ENCODE measurements at places on chromosomes 16 and 17.

GRCh38 chr17:80799538-80800480 is 191.8 kb upstream of the CHMP6 start:
- DNase-seq: no peak

DNA sequence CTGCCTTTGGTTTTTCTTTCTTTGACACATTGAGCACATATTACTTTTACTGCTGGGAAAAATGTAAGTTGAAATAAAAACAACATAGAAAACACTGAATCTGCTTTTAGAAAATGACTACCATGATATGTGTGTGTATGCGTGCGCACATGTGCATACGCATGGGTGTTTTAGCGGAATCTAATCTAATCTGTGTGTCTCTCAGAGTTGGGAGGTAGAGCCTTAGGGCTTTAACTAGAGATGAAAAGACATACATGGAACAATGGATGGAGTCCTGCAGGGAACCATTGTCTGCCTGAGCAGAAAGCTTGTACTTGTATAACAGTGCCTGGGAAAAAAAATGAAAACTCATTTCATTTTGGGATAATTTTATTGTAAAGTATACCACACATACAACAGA is 12.4 kb downstream of the SLFN5 start:
- no peak for DNase-seq

- DNase-seq: no peak
Observed at GRCh38 chr17:76086384-76086783, 7.4 kb downstream of the ZACN start.

DNA sequence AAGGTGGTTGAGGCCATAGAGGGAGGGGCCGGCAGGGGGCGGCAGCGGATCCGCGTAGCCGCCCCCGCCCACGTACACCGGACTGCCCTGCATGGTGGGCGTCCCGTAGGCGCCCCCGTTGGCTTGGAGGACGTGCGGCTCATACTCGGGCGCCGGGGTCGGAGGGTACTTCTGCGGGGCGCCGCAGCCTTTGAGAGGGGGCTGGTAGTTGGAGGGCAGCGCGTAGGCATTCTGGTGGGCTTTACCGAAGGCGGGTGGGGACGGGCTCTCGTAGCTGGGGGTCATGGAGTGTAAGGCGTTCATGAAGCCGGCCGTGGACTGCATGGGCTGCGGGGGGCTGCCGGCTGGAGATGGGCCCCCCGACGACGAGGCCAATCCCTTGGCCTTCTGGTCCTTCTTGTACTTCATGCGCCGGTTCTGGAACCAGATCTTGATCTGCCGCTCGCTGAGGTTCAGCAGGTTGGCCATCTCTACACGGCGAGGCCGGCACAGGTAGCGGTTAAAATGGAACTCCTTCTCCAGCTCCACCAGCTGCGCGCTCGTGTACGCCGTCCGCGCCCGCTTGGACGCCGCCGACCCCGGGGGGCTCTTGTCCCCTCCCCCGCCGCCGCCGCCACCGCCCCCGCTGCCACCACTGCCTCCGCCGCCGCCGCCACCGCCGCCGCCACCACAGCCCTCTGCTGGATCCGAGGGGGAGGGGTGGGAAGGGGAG is 5.7 kb upstream of the HOXB2 start:
- no peak for DNase-seq

- no peak for DNase-seq
Observed at GRCh38 chr17:66357037-66357436, 54.6 kb downstream of the PRKCA start.

GRCh38 chr16:13503960-13504635 is 415.9 kb upstream of the ERCC4 start:
- DNase-seq: no peak

GRCh38 chr17:72119873-72120641 is 763 bp upstream of the SOX9 start:
- DNase-seq: no peak

DNA sequence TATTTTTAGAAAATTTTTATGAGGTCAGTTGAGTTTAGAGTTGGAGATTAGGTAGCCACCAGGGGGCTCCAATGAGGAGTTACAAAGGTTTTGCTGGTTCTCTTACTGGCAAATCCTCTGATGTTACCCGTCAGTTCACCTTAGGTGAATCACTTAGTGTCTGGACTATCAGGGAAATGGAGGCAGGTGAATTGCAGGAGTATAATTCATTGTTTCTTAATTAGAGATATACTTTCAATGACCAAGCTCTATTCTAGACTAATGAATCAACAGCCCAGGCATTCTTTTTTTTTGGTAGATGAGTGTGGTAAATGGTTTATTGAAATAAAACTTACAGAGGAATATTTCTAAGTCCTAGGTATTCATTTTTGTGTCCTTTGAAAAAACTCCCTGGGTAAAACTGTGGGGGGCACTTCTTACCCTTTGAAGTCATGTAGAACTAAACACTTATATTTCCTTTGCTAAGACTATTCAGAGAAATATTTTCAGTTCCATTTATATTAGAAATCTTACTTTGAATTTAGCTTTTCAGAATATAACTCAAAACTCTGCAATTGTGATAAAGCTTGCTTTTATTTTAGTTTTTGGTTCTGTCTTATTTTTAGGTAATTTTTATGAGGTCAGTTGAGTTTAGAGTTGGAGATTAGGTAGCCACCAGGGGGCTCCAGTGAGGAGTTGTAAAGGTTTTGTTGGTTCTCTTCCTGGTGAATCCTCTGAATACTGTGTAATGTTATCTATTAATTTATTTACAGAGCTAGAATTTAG is 17.7 kb downstream of the PSMD11 start:
- peak; percentile 21 for DNase-seq

- DNase-seq: no peak
Observed at GRCh38 chr16:26026709-26027450, 335.1 kb downstream of the HS3ST4 start.

- no peak for DNase-seq
Observed at GRCh38 chr16:7744546-7745264, 412.1 kb downstream of the RBFOX1 start.

DNA sequence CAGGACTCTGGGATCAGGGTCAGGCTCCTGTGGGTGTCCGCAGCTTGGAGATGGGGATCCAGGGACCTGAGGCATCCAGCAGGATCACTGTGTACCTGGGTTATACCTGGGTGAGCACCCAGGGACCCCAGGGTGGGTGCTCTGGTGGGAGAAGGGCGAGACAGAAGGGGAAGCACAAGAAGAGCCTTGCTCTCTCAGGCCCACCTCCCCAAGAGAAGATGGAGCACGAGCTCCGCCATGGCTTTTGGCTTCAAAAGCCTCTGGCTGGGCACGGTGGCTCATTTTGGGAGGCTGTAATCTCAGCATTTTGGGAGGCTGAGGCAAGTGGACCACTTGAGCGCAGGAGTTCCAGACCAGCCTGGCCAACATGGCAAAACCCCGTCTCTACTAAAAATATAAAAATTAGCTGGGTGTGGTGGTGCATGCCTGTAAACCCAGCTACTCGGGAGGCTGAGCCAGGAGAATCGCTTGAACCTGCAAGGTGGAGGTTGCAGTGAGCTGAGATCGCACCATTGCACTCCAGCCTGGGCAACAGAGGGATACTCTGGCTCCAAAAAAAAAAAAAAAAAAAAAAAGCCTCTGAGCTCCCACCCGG is 8.9 kb downstream of the DRC7 start:
- no peak for DNase-seq

DNA sequence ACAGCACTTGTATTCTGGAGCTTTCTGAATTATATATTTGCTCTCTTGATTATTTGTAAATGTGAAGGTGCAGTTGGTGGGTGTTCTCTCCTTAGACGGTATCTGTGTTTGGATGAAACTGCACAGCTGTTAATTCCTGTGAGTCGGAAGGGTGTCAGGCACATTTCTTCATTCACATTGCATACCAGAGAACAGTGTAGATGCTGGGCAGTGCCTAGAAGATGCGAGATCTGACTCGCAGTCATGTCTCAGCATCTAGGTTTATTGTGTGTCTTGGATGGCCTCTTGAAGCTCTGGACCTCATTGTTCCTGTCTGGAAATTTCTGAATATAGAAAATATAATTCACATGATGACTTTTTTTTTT is 61.2 kb downstream of the CLEC16A start:
- no peak for DNase-seq

DNA sequence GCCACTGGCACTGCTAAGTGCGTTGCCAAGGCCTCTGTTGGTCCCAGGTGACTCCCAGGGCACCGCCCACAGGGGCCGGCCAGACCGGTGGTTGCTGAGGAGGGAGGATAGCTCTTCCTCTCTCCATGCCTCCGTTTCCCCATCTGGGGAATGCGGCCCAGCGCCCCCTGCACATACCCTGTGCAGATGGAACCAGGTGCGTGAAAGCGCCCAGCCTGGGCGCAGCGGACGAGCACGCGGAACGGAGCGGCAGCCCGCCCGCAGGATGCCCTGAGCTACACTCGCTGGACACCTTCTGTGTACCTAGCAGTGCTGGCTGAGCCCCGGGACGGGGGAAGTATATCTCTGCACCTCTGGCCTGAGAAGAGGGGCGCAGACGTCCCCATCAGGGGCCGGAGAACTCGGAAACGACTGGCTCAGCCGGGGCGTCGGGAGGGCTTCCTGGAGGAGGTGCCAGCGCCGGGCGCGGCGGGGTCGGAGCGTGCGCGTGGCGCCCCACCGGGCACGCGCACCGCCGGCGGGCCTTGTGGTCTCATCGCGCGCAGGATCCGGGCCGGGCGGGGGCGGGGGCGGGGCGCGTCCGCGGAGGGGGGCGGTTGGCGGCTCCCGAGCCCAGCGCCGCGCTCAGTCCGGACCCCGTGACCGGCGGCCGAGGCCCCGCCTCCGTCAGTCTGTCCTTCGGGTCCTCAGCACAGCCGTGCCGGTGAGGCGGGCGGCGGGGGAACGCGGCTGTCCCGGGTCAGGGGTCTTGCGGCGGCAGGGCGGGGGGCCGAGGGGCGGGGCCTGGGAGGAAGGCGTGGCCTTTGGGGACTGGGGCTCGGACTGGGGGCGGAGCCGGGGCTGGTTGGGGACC is at the start of the genes CCDC78 and HAGHL:
Gene CCDC78 (minus strand): TSS at position 6 of the 853 bp plus-strand sequence. CDS start 76 bp downstream, outside the sequence.
Gene HAGHL (plus strand): TSS at position 669 of the 853 bp plus-strand sequence. CDS start 404 bp downstream, outside the sequence.
- DNase-seq: peak; percentile 45

- no peak for DNase-seq
Observed at GRCh38 chr16:11699234-11699894, 31.1 kb downstream of the SNN start.

GRCh38 chr17:48571024-48571818 is 6.9 kb downstream of the HOXB4 start:
- DNase-seq: no peak

GRCh38 chr16:80637621-80638020 is 96.8 kb downstream of the DYNLRB2 start:
- no peak for DNase-seq

DNA sequence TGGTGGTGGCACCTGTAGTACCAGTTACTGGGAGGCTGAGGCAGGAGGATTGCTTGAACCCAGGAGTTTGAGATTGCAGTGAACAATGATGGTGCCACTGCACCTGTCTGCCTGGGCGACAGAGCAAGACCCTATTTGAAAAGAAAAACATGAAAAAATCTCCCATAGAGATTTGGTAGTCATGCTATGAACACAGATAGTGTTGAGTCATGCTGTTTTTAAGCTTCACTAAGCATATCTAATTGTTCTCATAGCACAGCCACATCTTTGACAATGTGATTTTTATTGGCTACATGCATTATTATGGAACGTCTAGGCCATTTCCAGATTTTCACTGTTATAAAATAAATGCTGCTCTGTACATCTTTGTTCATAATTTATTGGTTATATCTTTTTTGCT is 6.0 kb downstream of the IL34 start:
- DNase-seq: no peak

DNA sequence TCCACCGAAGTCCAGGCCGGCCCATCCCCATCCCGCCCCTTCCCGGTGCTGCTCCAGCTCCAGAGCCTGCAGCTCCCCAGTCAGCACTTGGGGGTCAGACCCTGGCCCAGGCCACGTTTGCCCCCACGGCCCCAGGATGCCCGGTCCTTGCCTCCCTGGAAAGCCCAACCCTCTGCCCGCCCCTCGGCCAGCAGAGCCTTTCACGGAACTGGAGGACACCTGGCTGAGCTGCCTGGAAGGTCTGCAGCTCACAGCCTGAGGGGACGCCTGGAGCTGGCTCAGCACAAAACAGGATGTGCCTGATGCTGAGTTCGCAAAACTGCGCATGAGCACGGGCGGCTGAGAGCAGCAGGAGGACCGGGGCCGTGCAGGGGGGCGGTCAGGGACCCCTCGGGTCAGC is 29.7 kb upstream of the SSTR5 start:
- no peak for DNase-seq

- DNase-seq: no peak
Observed at GRCh38 chr16:2487517-2487842, 12.6 kb downstream of the TBC1D24 start.
